Activated T-cell treated with anti-CD3 and anti-CD28 coated beads, Interleukin-2, amount 50 U/mL, for 48 hours (primary cell): ENCODE measurements at places on chromosomes 5 and 9.

DNA sequence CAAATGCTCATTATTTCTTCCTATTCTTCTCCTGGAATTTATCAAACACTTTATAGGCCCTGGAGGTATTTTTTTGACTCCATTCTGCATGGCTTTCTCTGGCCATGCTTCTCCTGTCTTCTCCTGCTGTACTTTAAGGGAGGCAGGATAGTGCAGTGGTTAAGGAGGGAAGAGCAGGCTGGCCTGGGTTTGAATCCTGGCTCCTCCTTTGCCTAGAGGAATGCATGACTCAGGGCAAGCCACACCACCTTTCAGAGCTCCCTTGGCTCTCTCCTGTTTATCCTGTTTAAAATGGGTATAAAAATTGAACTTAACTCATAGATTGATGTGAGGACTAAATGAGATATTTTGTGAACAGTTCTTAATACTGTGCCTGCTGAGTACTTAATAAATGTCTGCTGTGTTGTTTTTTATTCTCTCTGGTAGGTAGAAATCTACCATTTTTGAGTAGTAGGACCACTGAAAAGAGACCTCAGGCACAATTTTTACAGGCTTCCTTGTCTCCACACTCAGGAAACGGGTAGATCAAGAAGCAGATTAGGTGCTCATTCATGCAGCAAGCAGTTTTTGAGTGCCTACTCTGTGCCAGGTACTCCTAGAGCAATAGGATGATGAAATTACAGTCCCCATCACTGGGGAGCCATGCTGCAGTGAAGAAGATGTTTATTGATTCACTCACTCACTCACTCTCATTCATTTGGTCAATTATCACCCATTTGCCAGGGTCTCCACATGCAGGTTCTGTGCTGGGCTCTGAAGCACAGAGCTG is 32.7 kb upstream of the ARAP3 start:
- DNase-seq, result no peak

DNA sequence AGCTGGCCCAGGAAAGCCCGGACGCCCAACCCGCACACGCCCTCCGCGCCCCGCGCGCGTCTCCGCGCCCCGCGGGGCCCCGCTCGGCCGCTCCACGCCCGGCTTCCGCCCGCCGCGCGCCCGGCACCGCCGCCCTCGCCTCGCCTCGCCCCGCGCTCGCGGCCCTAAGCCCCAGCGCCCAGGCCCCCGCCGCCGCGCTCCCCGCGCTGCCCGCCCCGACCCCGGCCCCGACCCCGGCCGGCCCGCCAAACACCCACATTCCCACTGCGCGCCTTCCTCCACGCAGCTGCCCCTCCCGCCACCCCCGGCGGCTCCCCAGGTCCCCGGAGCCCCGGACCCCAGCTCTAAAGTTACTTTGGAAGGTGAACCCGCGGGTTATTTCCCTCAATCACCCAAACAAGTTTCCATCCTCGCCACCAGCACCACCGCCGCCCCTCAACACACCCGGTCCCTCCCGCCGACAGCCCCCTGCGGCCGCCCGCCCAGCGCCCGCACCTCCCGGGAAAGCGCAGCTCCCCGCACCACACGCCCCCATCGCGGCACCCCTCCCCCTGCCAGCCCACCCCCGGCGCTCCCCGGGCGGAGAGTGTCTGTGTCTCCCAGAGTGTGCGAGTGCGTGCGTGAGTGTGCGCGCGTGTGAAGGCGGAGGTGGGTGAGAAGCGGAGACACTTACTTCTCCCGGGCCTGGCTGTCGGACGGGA is 439 bp downstream of the SSBP2 start:
- DNase-seq, result no peak

GRCh38 chr5:87361536-87362213 is 51.1 kb downstream of the CCNH start:
- DNase-seq, result no peak

- no peak for DNase-seq
Observed at GRCh38 chr5:32273821-32274220, 38.9 kb downstream of the MTMR12 start.

GRCh38 chr5:2293906-2294305 is 411.2 kb upstream of the IRX4 start:
- DNase-seq, result no peak
